Activated T-helper 1 cell treated with anti-CD3 and anti-CD28 coated beads, Interleukin-12 subunit alpha, Interleukin-12 subunit beta, Interleukin-2, Interleukin-4 antibody, amounts not matched to agents 30 ng/mL and 10 ng/mL and 1 ng/mL, durations not matched to agents 14 hours and 24 hours and 36 hours (primary cell): ENCODE measurements at places on chromosomes 3 and 15.

- no peak for DNase-seq
Measured at GRCh38 chr3:188578576-188579363, 424.8 kb downstream of the LPP start.

DNA sequence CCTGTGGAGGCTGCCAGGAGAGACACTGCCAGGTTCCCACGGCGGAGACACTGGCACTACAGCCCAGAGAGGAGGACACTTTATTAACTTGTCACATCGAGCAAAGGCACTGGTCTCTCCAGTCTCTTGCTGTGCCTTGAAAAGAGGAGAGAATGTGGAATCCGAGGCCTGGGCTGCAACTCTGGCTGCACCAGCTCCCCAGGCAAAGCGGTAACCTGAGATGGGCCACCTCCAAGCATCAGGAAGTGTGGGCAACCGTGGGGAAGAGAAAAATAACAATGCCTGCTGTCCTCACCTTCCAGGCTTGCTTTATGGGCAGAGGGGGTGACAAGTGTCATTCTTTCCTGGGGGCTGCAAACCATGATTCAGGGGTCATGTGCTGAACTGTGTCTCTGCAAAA lies 91.6 kb upstream of the RGMA start:
- no peak for DNase-seq

DNA sequence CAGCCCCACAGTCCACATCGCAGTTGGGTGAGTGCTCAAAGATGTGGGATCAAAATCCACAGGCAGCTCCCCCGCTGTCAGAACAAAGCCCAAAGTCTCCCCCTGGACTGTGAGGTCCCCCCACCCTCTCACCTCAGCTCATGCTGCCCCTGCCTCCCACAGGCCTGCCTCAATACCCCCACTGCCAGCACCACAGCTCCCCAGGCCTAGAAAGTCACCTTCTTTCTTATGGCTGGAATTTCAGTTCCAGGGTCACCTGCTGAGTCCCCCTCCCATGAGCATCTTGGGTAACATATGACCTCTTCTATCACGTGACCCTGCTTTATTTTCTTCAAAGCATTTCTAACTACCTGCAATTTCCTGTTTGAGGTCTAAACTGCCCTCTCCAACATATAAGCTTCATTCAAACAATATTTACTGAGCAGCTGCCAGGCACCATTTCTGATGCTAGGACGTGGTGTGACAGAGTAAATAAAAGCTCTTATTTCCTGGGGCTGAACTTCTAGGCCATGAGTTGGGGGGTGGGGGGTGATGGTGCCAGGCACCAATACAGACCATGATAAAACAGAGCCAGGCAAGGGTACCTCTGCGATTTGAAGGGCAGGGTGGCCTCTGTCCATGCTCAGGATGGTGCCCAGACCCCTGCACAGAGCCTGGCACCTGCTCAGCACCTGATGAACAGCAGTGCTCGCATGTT lies 2.4 kb upstream of the TMEM89 start:
- DNase-seq: no peak

- no peak for DNase-seq
Measured at GRCh38 chr15:84603630-84604379, 3.0 kb downstream of the ZSCAN2 start.

DNA sequence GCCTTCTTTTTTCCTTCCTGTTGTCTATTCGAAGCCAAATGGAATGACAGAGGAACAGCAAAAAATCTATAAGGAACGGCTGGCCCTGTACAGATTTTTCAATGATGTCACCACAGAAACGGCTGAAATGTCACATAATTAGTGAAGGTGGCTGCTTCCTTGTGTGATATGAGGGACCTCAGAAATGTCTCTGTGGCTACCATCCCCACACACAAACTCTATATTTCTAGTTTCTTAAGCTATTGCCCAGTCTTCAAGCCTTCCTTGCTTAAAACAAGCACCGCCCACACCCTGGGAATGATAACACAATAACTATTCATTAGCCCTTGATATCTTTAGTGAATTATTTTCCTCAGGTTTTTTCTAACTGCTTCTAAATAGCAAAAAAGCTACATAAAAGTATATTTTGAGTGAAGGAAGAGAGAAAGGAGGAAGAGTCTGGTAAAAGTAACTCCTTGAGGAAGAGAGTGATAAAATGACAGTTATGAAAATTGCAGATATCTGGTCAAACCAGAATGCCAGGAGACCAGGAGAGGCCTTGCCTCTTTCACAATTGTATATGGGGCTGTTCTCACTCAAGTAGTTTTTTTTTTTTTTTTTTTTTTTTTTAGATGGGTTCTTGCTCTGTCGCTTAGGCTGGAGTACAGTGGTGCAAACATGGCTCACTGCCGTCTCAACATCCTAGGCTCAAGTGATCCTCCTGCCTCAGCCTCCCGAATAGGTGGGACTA lies 38.7 kb downstream of the FMN1 start:
- no peak for DNase-seq

GRCh38 chr3:187838016-187838540 lies 92.8 kb upstream of the BCL6 start:
- no peak for DNase-seq
